Sigmoid colon (tissue), 7 donors: ENCODE measurements at places on chromosomes 3 and 15. TPM values are rescaled to one million over a fixed set of nuclear protein-coding genes. Genes with fewer than 3 reads are reported as not detected.

MOBP gene
- not detected for total RNA-seq

DNA sequence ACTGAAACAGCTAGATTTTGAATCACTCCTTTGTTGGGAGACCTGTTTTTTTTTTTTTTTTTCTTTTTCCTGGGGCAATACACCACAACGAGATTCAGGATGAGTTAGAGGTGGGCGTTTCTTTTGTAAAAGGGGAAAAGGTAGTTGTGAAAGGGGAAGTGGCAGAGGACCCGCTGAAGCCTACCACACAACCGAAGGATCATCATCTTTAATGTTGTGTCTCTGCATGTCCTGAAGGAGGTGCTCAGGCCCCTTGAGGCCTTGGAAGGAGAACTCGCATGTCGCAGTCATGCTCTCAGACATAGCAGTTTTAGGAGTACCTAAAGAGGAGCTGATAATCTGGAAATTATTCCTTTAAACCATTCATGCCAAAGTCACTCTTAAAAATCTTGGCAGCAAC, 137.9 kb upstream of the LRIG1 start:
- DNase-seq, result no peak
- no peaks in the 10 kb centered on the region for H3K27me3 ChIP-seq
- no peak overlapping the region for H3K4me3 ChIP-seq

- H3K4me1 ChIP-seq, result peaks cover 32% of the 10 kb centered on the region
- H3K27me3 ChIP-seq, result no peaks in the 10 kb centered on the region
- H3K27ac ChIP-seq, result peak overlapping the region; percentile 7
- no peaks in the 10 kb centered on the region for H3K36me3 ChIP-seq
- peak; percentile 73 for DNase-seq
- H3K4me3 ChIP-seq, result no peak overlapping the region
Measured at GRCh38 chr3:61821823-61822251, 260.5 kb downstream of the PTPRG start.

DNA sequence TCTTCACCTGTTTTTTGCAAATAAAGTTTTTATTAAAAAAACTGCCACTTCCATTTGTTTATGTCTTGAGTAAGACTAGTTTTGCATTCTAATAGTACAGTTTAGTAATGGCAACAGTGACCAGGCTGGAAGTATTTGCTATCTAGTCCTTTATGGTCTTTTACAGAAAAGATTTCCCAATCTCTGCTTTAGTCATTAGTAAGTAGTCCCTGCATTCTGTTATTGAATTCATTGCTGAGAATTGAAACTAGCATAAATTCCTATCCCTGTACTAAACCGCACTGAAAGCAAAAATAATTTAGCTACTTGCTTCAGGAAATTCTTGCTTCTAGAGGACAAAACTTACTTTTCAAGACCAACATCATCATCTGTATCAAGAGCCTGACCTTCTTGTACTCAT, 46.2 kb downstream of the CNTN6 start:
- H3K4me1 ChIP-seq, result no peaks in the 10 kb centered on the region
- no peaks in the 10 kb centered on the region for H3K36me3 ChIP-seq
- H3K27ac ChIP-seq, result no peak overlapping the region

GRCh38 chr3:172919297-172919683, 168.8 kb downstream of the ECT2 start:
- H3K4me1 ChIP-seq, result no peaks in the 10 kb centered on the region
- H3K27ac ChIP-seq, result no peak overlapping the region
- no peaks in the 10 kb centered on the region for H3K36me3 ChIP-seq
- no peak for DNase-seq
- H3K27me3 ChIP-seq, result no peaks in the 10 kb centered on the region

DNA sequence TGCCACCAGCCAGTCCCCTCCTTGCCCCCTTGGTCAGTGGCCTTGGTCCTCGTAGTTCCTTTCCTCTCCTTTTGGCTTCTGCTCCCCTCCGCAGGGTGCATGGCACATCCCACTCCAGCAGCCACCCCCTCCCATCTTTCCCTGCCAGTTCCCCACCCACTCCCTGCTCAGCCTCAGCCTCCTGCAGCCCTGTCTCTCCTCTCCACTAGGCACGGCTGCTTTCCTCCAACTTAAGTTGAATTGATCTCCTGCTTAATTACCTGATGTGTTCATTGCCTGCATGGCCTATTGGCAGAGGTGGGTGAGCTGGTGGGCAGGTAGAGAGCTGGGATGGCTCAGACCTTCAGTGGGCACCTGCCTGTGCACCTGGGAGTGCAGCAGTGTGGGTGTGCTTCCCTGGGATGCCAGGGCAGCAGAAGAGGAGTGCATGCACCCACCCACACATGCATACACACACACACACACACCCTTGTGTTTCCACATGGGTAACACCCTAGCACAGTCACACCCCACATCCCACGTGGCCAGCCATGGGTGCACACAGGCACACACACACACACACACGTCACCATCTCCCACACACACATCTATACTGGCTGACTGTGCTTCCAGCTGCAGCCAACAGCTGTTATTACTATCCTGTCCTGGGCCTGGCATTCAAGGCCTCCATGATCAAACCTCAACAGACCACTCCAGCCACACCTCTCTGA, 30.9 kb downstream of the C3orf18 start:
- no peak overlapping the region for H3K27ac ChIP-seq
- H3K4me1 ChIP-seq, result no peaks in the 10 kb centered on the region
- no peak overlapping the region for H3K4me3 ChIP-seq
- H3K27me3 ChIP-seq, result no peaks in the 10 kb centered on the region
